HEK293T (cell line): ENCODE measurements at places on chromosomes 4 and X.

DNA sequence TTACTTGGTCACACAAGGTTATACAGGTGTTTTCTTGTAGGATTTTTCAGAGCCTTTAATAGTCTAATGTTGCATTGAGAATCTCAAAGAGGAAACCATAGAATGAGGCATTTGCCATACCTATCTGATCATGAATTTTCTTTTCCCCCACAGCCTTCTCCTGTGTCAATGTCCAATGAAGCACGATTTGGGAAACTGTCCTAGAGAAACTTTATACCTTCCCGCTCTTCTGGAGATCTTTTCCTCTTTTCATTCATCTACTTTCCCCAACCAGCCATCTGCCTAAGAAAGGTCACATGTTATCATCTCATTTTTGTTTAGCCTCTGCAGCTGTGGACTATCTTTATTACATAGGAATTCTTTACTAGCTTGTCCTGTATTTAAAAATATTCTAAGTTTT is 19.9 kb downstream of the VSIG4 start:
- DNase-seq, result no peak

- DNase-seq, result no peak
Measured at GRCh38 chr4:55398966-55399365, 3.2 kb downstream of the TMEM165 start.

GRCh38 chr4:189377569-189377968 is 563.1 kb upstream of the FRG1 start:
- no peak for DNase-seq

DNA sequence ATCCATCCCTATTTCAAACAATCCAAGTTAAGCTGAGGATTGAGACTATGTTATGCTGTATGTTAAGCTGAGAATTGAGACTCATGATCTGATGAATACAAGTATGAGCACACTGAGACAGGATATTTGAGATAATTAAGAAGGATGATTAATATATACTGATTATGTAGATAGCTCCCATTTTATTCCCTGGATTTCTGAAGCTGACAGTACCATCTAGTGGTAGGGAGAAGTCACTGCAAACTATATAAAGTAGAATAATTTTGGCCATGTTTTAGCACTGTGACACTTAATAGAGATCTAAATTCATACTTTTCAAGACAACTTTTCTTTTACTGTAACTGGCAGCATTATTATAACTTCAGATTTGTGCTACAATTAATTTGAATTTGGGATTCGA is 63.8 kb upstream of the HPRT1 start:
- DNase-seq, result peak; percentile 20

DNA sequence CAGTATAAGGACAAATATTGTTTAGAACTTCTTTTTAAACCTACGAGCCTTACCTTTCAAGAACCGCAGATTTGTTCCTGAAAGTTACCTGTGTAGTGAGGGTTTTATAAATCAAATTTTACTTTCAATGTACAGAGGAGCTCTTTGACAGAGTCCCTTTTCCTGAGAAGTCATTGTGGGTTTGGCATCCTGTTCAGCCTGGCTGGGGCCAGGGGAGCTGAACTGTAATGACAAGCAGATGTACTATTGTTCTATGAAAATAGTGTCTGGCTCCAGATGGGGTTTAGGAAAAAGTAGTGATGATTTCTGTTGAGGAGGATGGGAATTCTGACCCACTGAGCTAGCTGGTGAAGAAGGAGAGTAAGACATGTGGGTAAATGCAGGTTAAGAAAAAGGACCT is 196.2 kb upstream of the PGRMC2 start:
- DNase-seq, result no peak

GRCh38 chr4:37475087-37475486 is 211.1 kb downstream of the RELL1 start:
- no peak for DNase-seq

- DNase-seq, result no peak
Measured at GRCh38 chr4:184030036-184030435, 124.9 kb downstream of the STOX2 start.

DNA sequence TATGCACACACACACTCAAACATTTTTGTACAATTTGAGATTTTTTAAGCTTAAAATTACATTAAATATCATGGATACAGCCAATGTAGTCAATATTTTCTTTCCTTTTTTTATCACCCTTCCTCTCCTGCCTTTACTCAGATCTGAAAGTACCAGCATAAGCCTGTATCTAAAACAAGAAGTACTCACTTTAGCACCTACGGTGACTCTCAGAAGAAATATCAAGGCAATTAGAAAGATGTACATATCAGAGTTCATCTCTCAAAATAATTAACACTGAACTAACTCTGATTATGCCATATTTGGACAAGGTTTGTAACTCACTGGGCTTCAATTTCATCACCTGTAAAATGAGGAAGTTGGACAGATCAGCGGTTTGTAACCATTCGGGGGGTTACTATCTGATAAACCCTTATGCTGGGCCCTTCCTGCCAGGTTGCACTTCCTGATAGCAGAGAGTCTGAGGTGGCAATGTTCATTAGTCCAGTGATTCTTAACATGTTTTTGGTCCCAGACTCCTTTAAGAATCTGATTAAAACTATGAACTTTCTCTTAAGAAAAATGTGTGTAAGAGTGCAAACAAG is 5.7 kb upstream of the GPR174 start:
- DNase-seq, result no peak

GRCh38 chr4:89545315-89545714 is 237.7 kb upstream of the GPRIN3 start:
- no peak for DNase-seq

- peak; percentile 51 for DNase-seq
Measured at GRCh38 chrX:112867570-112867969, 26.9 kb upstream of the AMOT start.

- DNase-seq, result no peak
Measured at GRCh38 chrX:19792412-19792811, 95.0 kb downstream of the SH3KBP1 start.

GRCh38 chr4:1693131-1693896 is 9.2 kb upstream of the FAM53A start:
- peak; percentile 83 for DNase-seq

DNA sequence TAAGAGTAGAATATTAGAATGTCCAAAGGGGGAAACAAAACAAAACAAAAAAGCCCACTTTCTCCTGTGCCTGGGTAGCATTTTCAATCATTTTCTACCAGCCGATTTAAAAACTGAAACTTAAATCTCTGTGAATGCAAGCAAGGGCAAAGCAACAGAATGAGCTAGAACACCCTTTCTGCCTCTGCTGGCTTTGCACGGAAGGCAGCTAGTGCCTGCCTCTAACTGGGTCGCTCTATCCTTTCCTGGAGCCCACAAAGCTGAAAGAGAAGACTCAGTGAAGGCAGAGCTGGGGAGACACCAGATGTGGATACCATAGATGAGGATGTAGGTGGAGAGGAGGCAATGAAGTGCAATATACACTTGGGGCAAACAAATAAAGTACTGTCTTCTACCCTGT is 248.9 kb upstream of the TTC29 start:
- DNase-seq, result no peak

DNA sequence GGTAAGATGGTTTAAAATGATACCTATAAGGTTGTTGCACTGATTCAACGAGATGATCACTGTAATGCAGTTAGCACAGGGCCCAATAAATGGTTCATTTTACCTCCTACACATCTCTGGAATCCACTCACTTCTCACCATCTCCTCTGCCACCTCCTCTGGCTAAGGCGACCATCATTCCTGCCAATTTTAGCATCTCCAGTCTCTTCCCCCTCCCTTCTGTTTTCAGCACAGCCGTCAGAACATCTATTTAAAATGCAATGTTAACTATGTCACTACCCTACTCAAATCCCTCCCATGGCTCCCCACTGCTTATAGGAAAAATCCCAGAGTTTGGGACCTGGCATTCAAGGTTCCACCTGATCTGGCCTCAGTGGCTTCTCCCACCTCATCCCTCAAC is 3.5 kb upstream of the SYP start:
- no peak for DNase-seq

DNA sequence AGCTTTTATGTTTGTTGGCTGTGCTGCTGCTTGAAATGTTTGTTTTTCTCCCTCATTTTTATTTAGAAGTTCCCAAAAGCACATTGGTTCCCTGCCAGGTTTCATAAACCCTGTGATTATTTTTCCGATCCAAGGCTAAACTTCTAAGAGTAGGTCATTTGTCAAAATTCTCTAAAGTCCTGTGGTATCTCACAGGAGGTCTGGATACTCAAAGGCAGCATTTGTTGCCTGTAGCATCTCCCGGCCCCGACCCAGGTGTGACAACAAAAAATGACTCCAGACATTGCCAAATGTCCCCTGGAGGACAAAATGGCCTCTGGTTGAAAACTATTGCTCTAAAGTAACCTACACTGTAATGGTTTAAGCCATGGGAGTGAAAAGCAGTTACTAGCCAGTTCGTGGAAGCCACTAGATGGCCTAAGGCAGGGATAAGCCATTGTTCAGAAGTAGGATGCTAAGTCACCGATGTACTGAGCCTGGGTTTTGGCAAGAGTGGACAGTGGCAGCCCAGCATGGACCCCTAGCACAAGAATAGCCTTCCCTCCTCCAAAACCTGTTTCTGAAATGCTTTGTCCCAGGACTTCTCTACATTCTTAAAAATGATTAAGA is 256.1 kb downstream of the THOC2 start:
- DNase-seq, result no peak

- no peak for DNase-seq
Measured at GRCh38 chr4:10534820-10535219, 77.6 kb upstream of the ZNF518B start.

DNA sequence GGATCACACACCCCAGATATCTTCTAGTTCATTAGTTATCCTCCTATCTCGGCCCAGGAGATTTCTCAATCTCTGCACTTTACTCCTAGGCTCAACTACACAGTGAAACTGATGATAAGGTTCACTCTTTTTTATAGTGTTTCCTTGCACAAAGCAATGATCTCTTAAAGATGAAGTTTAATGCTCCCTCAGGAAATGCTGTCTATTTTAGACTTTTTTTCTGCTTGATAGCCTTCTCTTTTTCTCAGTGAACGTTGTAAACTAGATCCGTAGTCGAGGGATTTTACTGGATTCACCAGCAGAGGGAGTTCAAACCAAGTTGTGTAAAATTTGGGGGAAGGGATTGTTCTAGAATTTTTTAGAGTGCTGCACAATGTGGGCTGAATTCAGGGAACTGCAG is 269.6 kb downstream of the GBA3 start:
- DNase-seq, result no peak

- DNase-seq, result no peak
Measured at GRCh38 chr4:29009908-29010307, 1710.3 kb upstream of the PCDH7 start.

DNA sequence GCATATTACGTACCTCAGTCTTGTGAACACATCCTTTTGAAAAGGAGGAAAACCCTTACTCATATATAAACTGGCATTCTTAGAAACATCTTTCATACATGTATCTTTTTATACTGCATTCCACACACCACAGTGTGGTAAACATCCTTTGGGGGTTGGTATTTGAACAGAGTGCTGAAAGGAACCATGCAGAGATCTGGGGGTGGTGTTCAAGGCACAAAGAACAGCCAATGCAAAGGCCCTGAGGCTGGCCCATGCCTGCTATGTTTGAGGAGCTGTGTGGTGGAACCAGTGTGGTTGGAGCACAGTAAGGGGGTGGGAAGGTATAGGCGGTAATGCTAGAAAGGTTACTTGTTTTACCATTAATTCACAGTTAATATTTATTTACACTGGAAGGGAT is 2.0 kb downstream of the ELK1 start:
- no peak for DNase-seq

DNA sequence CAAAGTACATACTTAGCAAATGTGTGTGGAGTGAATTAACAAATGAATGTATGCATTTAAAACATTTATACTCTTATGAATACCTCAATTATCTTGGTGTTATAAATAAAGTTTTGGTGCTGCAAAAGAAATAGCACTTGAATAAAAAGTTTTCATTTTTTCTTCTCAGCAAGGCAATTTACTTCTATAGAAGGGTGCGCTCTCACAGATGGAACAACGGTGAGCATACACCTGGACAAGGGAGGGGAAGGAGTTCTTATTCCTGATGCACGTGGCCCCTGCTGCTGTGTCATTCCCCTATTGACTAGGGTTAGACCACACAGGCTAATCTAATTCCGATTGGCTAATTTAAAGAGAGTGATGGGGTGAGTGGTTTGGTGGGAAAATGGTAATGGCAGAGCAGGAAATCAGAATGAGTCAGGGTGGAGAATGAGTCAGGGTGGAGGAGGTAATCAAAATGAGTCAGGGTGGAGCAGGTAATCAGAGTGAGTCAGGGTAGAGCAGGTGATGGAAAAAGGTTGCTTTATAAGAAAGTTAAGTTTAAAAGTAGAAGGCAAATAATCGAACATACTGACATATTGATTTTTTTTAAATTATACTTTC is 28.2 kb upstream of the PGK1 start:
- DNase-seq, result no peak
